AML-193 (cell line): ENCODE measurements at places on chromosomes 6 and 20.

- DNase-seq = no peak
Measured at GRCh38 chr6:142867988-142868812, 76.8 kb downstream of the HIVEP2 start.

DNA sequence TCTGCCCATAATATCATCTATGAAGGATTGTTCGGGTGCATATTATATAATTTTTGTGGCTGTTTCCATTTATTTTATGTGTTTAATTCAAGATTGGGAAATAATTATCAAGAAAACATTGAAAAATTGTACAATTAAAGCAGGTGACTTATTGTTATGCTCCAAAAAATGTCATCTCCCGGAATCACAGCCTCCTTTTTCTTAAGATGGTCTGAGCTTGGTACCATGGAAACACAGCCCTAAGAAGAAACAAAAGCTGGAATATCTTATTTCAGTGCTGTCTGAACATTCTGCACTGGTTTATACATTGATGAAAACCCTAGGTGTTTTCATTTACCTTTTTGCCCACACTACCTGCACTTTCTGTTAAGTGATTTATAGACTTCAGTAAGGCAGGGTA is 367.2 kb downstream of the ARHGAP18 start:
- DNase-seq = no peak

DNA sequence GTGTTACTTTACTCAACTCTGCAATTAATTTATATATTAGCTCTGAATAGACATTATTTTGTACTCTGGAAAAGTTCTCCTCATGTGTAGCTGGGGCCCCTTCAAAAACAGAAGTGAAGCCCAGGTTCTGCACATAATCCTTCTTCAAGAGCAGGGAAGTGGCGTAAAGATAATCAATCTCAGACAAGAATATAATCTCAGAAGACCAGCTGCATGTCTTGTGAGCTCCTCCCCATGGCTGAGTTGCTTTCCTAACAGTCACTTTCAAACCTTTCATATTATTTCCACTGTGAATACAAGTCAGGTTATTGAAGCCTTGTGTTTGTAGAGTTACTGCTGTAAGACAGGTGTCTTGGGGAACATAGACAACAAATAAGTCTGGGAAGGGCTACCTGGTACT is 691.9 kb downstream of the RFPL4B start:
- no peak for DNase-seq

DNA sequence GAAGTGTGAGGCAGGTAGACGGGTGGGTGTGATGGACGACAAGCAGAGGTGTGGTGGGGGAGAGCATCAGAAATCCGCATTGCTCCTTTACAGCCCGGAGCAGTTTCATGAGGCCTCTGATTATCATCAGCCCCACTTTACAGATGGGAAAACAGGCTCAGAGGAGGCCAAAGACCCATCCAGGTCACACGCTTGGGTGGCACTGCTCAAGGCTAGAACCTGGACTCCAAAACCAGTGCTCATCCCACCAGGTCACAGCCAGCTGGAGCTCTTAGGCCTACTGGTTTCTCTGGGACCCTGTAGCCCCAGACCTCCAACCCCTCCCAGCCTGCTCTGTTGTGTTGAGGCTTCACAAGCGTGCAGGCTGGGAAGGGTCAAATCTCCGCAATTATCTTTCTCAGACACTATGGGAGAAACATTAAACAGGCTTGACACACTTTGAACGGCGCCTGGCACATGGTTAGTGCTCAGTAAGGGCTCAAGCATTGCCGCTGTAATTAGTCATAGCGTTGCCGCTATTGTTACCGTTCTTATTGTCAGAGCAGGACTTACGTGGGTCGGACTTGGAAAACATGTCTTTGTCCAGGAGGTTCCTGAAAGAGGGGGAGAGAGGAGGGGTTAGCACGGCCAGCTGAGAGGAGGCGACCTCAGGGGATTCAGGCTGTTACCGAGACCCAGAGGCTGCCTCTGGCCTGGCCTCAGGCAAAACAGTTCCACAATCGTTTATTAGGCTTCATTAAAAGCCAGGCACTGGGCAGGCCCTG is 16.6 kb downstream of the CPNE5 start:
- DNase-seq = no peak

GRCh38 chr6:51141080-51141479 is 322.4 kb downstream of the TFAP2B start:
- DNase-seq = no peak

DNA sequence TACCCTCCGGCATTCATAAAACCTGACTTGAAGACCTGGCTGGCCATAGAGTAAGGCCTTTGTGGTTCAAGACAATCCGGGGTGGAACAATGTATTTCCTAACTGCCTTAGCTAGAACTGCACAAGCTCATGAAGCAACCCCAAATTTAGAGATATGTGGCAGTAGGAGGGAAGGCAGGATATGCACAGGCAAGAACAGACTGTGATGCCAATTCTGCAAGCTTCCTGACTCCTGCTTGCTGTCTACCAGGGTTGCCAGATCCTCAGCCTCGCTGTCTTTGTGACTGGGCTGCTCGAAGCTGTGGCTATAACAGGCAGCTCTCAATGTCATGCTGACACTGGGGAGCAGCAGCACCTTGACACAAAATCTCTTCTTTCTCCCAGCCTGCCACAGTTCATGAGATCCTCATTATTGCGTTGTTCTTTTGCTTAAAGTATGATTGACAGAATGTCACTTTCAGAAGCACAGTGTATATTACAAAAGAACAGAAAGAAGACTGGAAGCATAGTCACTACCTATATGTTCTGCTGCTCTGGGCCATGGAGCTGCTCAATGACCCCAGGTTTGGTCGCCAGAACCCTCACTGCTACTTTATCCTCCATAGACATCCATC is 18.3 kb upstream of the SHLD1 start:
- no peak for DNase-seq

GRCh38 chr6:122610690-122611455 is 668 bp downstream of the PKIB start:
- DNase-seq = no peak

- no peak for DNase-seq
Measured at GRCh38 chr6:13141387-13141786, 186.9 kb downstream of the TBC1D7 start.

DNA sequence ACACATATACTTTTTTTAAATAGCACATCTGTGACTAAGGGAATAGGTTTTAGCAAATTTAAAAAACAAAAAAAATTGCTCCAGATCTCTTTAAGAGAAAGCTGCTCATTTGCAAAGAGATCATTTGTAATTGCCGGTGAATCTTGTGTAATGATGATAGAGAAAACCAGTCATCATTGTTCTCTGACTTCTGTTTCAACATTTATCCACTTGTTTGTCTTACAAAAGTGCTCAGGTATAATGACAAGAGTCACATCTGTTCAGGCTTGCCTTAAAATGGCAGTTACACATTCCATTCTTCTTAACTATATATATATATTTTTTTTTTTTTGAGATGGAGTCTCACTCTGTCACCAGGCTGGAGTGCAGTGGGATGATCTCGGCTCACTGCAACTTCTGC is 165.2 kb downstream of the AIG1 start:
- DNase-seq = no peak

DNA sequence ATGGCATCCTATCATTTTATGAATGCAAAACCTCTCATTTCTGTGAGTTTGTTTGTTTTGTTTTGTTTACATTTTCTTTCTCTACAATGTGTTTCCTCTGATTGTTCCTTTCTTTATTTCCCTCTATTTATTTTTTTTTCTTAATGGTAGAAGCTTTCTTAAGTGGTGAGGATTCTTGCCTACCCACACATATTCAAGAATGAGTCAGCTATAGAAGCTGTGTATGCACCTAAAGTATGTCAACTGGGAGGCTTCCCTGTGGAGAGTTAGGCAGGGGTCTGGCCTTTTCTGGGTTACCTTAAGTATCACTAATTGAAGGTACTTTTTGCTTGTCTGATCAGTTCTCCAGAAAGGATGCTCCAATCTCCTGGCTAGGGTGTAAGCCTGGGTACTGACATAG is 354.0 kb downstream of the ESR1 start:
- DNase-seq = no peak

DNA sequence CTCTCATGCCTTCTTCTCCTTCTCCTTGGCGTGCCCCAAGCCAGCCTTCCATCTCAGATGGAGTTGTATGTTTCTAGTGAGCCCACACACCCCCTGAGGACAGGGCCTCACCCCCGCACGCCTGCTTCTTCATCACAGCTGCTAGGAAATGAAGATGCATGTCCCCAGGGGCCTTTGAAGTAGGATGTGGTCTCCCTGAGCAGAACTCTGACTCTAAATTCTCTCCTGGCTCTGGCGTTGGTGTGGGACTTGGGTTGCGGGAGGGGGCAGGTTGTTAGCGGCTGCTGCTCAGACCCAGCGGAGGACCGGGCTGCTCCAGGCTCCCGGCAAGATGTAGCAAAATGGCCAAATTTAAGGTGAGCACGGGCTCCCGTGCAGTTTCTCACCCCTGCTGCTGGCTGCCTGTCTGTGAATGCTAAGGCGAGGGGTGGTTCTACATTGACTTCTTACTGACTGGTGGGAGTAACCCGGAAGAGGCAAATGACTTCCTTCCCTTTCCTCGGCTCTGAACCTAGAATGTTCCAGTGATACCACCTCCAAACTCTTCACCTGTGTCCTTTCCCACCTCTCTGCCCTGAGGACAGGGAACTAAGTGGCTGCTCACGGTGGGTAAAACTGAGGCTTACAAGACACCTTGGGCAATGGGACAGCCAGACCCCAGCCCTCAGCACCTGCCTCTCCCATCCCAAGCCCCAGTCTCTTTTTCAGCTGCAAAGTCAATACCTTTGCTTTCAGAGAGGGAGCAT is 8.8 kb downstream of the SYNJ2 start:
- DNase-seq = no peak

DNA sequence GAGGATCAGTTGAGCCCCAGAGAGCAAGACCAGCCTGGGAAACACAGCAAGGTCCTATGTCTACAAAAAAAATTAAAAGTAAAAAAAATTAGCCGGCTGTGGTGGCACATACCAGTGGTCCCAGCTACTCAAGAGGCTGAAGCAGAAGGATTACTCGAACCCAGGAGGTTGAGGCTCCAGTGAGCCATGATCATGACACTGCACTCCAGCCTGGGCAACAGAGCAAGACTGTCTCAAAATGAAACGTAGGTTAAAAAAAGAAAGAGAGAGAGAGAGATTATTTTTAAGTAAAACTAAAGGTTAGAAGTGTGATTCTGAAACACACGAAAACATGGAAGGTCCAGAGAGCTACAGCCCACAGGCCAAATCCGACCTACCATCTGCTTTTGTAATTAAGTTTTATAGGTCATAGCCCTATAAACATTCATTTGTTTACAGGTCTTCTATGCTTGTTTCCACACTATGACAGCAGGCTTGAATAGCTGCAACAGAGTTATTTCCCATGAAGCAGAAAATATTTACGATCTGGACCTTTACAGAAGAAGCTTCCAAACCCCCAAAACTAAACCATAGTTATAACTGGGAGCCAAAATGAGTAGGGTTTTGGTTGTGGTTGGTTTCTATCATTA is 279.7 kb downstream of the GMDS start:
- DNase-seq = no peak

- DNase-seq = no peak
Measured at GRCh38 chr6:7991536-7991935, 72.7 kb downstream of the BLOC1S5 start.

DNA sequence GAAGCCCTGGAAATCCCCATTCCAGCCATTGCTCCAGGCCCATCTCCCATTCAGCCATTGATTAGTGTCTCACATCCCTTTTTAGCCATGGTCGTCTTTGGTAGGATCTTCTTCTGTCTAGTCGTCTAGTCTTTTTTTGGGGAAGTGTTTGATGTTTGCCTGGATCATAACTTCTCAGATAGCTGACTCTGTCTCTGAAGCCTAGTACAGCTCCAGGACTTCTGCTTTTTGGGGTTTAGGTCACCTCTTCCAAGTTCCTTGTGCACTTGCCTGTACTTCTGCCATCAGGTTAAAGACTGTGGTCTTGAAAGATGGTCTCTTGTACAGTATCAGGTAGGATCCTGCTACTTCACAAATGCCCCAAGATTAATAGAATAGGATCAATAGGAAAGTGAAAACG is 553.5 kb downstream of the PKHD1 start:
- DNase-seq = no peak

DNA sequence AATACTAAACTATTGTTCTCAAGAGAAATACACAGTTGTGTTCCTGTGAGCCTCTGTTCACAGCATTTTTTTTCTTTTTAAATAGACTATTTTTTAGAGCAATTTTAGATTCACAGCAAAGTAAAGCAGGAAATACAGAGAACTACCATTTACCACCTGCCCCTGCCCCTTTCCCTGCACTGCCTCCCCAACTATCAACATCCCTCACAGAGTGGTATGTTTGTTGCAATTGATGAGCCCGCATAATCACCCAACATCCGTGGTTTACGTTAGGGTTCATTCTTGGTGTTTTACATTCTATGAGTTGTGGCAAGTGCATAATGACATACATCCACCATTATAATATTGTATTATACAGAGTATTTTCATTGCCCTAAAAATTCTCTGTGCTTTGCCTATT is 71.6 kb upstream of the TNFAIP3 start:
- DNase-seq = no peak

DNA sequence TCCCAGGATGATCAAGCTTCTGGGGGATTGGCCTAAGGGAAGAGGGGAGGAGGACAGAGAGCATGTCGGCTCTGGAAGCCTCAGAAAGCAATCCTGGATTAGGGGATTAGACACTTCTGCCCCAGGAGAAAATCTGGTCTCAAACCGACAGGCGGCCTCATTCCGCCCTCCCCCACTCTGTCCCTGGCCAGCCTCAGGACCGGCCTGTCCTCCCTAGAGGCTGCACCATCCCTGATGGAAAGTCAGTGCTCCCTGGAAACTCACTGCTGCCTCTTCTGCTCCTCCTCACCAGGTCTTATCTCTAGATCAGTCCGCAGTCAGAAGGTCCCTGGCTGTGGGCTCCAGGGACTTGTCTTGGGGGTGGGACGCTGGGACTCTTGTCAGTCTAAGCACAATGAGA is 905 bp upstream of the SLC12A5 start:
- DNase-seq = no peak

- no peak for DNase-seq
Measured at GRCh38 chr20:57522380-57523140, 2.4 kb downstream of the CTCFL start.

- DNase-seq = no peak
Measured at GRCh38 chr6:106974999-106975737, 639 bp upstream of the CD24 start.

- no peak for DNase-seq
Measured at GRCh38 chr6:90703336-90703735, 116.5 kb upstream of the MAP3K7 start.

GRCh38 chr6:95819939-95820338 is 195.8 kb upstream of the FUT9 start:
- DNase-seq = peak; percentile 18

GRCh38 chr6:36979347-36979742 is 6.7 kb downstream of the MTCH1 start:
- DNase-seq = no peak
